CD4-positive, alpha-beta T cell (primary cell): ENCODE measurements at places on chromosomes 12 and 14.

- DNase-seq, result peak; percentile 18
Measured at GRCh38 chr12:131454418-131455217, 256.3 kb upstream of the SFSWAP start.

GRCh38 chr12:77072833-77073495 is 7.6 kb upstream of the E2F7 start:
- DNase-seq, result no peak

- no peak for DNase-seq
Measured at GRCh38 chr14:61563880-61564617, 131.3 kb upstream of the HIF1A start.

DNA sequence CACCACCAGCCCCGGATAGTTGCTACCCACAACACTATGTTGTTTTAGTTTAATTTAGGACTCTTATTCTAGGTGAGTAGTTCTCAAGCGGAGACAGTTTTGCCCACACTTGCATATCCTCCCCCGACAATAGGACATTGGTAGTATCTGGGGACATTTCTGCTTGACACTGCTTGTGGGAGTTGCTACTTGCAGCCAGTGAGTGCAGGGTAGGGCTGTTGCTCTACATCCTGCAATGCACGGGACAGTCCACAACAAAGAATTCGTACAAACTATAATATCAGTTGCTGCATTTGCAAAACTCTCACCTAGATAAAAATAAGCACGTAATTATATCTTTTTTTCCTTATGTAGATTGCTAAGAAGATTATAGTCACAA is 111.8 kb upstream of the DNM1L start:
- no peak for DNase-seq

- DNase-seq, result no peak
Measured at GRCh38 chr12:20245491-20245890, 122.8 kb upstream of the PDE3A start.

- DNase-seq, result no peak
Measured at GRCh38 chr14:22380571-22381407, 208.2 kb downstream of the DAD1 start.

DNA sequence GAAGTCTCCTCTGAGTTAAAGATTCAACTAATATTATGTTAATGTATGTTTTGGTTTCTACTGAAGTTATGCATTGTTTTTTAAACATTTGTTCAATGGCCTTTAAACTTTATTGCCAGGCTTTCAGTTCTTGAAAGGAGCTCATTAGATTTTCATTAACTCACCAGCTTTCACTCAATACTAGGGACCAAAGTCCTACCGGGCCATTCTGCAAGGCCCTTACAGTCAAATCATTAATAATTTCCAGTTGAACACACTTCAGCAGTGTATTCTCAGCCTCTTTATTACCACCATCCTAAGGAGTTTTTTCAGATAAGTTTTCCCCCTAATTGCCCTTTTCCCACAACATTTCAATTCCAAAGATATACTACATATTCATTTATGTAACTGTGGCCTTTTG is 409.2 kb downstream of the DIO2 start:
- no peak for DNase-seq

DNA sequence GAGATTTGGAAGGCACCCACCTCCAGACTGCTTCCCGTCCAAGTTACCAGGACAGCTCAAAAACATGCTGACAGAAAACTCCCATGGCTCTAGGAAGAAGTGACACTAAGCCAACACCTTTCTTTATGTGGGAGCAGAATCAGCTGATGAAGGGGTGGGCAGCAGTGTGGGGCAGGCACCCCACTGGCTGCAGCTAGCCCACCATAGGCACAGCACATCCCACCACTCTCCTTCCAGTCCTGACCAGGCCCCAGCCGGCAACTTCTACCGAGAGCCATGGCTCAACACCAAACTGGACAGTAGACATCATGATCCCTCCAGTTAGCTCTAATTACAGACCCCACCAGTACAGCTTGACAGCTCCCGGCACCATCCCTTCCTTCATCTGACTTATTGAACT is 45.0 kb downstream of the SH2B3 start:
- DNase-seq, result no peak

GRCh38 chr14:85052646-85053045 is 477.3 kb upstream of the FLRT2 start:
- no peak for DNase-seq

GRCh38 chr12:19624491-19624890 is 185.2 kb downstream of the AEBP2 start:
- DNase-seq, result no peak

- no peak for DNase-seq
Measured at GRCh38 chr14:94685681-94686485, 73.7 kb downstream of the SERPINA3 start.

- no peak for DNase-seq
Measured at GRCh38 chr14:63986789-63987533, 134.2 kb downstream of the SYNE2 start.

DNA sequence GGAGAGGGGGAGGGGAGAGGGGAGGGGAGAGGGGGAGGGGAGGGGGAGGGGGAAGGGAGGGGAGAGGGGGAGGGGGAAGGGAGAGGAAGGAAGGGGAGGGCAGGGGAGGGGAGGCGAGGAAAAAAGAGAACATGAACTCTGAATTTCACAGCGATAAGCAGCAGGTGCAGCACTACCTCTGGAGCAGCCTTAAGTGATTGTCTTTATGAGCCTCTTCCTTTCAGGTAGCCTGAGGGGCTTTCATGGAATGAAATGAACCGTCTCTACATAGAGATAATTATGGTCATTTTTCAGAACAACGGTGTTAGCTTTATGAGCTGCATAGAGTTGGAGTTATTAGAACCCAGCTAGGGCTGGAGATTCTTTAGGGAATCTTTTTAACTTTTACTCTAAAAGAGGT is 18.1 kb upstream of the PTCSC3 start:
- DNase-seq, result no peak

GRCh38 chr12:114018669-114019068 is 52.5 kb upstream of the RBM19 start:
- no peak for DNase-seq

- no peak for DNase-seq
Measured at GRCh38 chr12:55906056-55906455, 21.6 kb downstream of the PYM1 start.
